ENCODE measurements at places on chromosomes 13 and 19. TPM values are rescaled to one million over a fixed set of nuclear protein-coding genes. Genes with fewer than 3 reads are reported as not detected.
A peak's percentile ranks its signal among the peaks of the same experiment; 100 is the strongest.

GRCh38 chr13:23322353-23323336 is 110.9 kb downstream of the SACS start:
- H3K36me3 ChIP-seq: peaks cover 6% of the 10 kb centered on the region
- H3K27ac ChIP-seq: peak overlapping the region; percentile 86
- no peak for DNase-seq
- peak overlapping the region; percentile 86 for H3K4me3 ChIP-seq
- H3K4me1 ChIP-seq: peaks cover 78% of the 10 kb centered on the region

GRCh38 chr19:34662919-34663318 is 14.0 kb downstream of the SCGB2B2 start:
- no peak overlapping the region for H3K4me3 ChIP-seq
- peaks cover 2% of the 10 kb centered on the region for H3K27me3 ChIP-seq
- H3K4me1 ChIP-seq: peaks cover 9% of the 10 kb centered on the region
- no peak overlapping the region for H3K27ac ChIP-seq
- no peaks in the 10 kb centered on the region for H3K36me3 ChIP-seq

REEP6 gene
- total RNA-seq: 4.6 TPM

LIG1 gene
- 24.8 TPM for total RNA-seq

GRCh38 chr19:12880551-12881171 is 588 bp downstream of the DNASE2 start:
- H3K27ac ChIP-seq: peak overlapping the region; percentile 78
- no peak for DNase-seq
- H3K4me3 ChIP-seq: peak overlapping the region; percentile 93
- H3K27me3 ChIP-seq: no peaks in the 10 kb centered on the region
- no peaks in the 10 kb centered on the region for H3K36me3 ChIP-seq

DNA sequence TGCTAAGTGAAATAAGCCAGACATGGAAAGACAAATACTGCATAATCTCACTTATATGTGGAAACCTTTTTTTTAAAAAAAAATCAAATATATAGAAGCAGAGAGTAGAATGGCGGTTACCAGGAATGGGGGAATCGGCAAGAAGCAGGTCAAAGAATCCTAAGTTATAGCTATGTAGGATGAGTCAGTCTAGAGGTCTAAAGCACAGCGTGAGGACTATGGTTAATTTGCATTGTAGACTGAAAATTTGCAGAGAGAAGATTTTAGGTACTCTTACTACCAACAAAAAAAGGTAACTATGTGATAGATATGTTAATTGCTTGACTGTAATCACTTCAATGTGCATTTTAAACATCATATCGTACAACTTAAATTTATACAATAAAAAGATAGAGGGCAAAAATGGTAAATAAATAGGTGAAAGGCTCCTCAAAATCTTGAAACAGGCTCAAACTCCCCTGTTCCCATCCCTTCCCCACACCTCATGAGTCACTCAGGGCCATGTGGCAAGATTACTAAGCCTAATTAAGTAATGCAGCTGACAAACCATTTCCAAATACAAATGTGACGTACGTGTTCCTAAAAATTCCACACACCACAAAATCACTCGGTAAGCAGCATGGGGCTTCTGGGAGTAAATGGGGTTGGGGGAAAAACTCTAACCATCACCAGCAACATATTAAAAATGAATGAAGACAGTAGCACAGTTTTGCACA is 159.0 kb downstream of the USP12 start:
- DNase-seq: peak; percentile 66
- no peak overlapping the region for H3K4me3 ChIP-seq
- H3K27ac ChIP-seq: peak overlapping the region; percentile 27
- H3K36me3 ChIP-seq: 0 out of 2 replicates have a peak, but pooled peaks cover 4% of the 10 kb centered on the region
- peaks cover 6% of the 10 kb centered on the region for H3K27me3 ChIP-seq
- peaks cover 30% of the 10 kb centered on the region for H3K4me1 ChIP-seq

SH2D3A gene
- total RNA-seq: not detected

SUGT1 gene
- 67.8 TPM for total RNA-seq

GRCh38 chr19:18150776-18151624 is 2.0 kb upstream of the PIK3R2 start:
- peaks cover 7% of the 10 kb centered on the region for H3K36me3 ChIP-seq
- peaks cover 5% of the 10 kb centered on the region for H3K27me3 ChIP-seq
- no peak for DNase-seq
- peak overlapping the region; percentile 99 for H3K27ac ChIP-seq

DNA sequence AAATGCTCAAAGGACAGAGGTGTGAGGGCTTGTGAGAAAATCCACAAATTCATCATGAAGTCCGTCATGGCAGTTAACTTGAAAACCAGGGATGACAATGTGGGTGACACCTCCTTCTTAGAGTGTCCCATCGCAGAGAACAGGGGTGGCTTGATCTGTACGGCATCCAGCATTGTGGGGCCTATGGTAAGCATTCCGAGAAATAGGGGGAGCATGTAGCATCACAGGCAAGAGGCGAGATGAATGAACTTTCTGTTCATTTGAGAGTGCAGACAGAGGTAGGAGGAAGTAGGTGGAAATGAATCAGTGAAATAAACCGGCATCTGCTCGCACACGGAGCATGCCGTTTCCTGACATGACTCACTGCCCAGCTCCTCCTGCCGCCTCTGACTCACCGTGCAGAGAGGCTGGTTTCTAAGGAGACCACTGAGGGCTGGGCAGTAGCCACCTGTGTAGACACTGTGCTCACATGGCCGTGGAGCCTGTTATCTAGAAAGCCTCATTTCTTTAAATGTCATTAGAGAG is 339.0 kb downstream of the RFC3 start:
- H3K4me3 ChIP-seq: peak overlapping the region; percentile 74
- peaks cover 68% of the 10 kb centered on the region for H3K4me1 ChIP-seq
- peak; percentile 92 for DNase-seq
- peaks cover 7% of the 10 kb centered on the region for H3K36me3 ChIP-seq
- no peaks in the 10 kb centered on the region for H3K27me3 ChIP-seq
- peak overlapping the region; percentile 93 for H3K27ac ChIP-seq

DNA sequence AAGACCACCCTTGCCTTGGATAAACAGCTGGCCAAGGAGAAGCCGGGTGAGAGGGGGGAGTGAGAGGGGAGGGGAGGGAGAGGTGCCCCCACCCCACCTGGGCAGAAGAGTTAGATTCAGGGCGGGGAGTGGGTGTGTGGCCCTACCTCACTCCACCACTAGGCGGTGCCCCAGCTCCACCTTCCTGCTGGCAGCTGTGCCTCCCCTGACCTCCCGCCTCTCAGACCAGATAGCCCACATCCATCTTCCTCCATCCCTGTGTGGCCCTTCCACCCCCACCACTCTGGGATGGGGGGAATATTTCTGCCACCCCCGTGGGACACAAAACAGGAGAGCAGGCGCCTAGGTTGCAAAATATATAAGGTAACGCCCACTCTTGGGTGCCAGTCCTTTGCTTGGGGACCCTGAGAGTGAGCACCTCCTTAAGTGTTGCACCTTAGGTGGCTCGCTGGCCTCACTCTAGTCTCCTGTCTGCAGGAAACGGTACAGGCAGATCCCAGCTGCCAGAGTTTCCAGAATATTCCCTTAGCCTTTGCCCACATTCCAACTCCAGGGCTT is 13.8 kb upstream of the EHD2 start:
- H3K36me3 ChIP-seq: peaks cover 19% of the 10 kb centered on the region
- DNase-seq: no peak
- no peak overlapping the region for H3K4me3 ChIP-seq
- H3K27ac ChIP-seq: no peak overlapping the region

NLRP7 gene
- total RNA-seq: not detected

- DNase-seq: no peak
- H3K27ac ChIP-seq: no peak overlapping the region
- peaks cover 30% of the 10 kb centered on the region for H3K27me3 ChIP-seq
- H3K36me3 ChIP-seq: no peaks in the 10 kb centered on the region
- H3K4me1 ChIP-seq: no peaks in the 10 kb centered on the region
Observed at GRCh38 chr13:113736258-113736731, 22.7 kb upstream of the TMEM255B start.

- H3K4me3 ChIP-seq: no peak overlapping the region
- peaks cover 10% of the 10 kb centered on the region for H3K27me3 ChIP-seq
- no peaks in the 10 kb centered on the region for H3K4me1 ChIP-seq
- DNase-seq: no peak
Observed at GRCh38 chr19:50206191-50206590, 2.8 kb downstream of the MYH14 start.

GRCh38 chr19:45528744-45529419 is 21.6 kb downstream of the VASP start:
- peaks cover 15% of the 10 kb centered on the region for H3K27me3 ChIP-seq
- H3K4me3 ChIP-seq: no peak overlapping the region
- peaks cover 18% of the 10 kb centered on the region for H3K4me1 ChIP-seq
- H3K27ac ChIP-seq: no peak overlapping the region

DNA sequence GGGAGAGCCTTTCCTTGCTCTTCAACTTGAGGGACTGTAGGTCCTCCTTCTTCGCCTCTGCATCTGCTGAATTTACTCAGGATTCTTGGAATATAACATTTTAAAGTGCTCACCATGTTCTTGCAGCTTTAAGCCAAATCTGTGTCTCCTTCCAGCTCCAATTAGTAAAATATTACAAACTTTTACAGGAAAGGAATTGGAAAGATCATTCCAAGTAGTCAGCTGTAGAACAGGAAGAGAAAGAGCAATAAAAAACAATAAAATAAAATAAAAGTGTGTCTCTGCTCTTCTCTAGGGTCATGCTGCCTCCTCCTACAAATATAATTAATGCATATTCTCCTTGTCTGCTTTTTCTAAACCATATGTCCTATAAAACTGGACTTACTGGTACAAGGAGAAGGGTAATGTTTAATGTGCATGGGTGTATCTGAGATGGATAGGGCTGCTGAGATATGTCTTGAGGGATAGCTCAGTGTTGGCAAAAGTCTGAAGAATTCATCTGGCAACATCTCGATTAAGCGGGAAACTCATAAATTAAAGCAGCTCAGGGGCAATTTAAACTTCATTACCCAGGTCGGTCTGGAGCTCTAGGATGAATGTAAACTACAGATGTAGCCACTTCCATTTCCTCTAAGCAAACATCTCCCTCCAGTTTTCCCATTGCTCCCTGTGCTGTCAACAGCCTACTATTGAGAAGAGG is 25.0 kb downstream of the ENOX1 start:
- DNase-seq: no peak
- no peak overlapping the region for H3K27ac ChIP-seq
- H3K4me1 ChIP-seq: no peaks in the 10 kb centered on the region
- no peaks in the 10 kb centered on the region for H3K27me3 ChIP-seq
- H3K4me3 ChIP-seq: no peak overlapping the region

Measured in HFFc6 (cell line).